Stimulated activated CD8-positive, alpha-beta memory T cell treated with anti-CD3 and anti-CD28 coated beads, Interleukin-15, amount 100 ng/mL, for 24 hours (primary cell): ENCODE measurements at places on chromosomes 2 and 18.

DNA sequence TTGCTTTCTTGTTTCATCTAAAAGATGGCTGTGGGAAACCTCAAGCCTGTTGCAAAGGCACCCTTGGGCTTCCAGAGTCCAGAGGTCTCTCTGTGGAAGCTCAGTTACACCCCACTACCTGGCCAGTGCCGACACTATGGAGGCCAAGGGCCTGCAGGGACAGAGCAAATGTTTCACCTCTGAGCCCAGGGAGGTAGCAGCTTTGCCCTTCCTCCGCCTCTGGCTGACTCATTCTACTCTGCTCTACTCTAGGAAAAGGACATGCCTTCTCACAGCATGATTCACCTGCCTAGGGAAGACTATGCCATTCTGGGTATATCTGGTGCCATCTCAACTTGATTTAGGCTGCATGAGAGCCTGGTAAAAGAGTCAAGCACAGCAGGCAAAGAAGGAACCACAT lies 12.2 kb downstream of the MYOM1 start:
- DNase-seq: no peak

- no peak for DNase-seq
Measured at GRCh38 chr2:58405341-58405740, 164.2 kb upstream of the FANCL start.

- DNase-seq: no peak
Measured at GRCh38 chr2:56260415-56260814, 76.6 kb downstream of the CCDC85A start.

GRCh38 chr2:229429589-229429988 lies 158.5 kb upstream of the PID1 start:
- no peak for DNase-seq

- no peak for DNase-seq
Measured at GRCh38 chr2:47016172-47016913, 100.7 kb upstream of the MCFD2 start.

DNA sequence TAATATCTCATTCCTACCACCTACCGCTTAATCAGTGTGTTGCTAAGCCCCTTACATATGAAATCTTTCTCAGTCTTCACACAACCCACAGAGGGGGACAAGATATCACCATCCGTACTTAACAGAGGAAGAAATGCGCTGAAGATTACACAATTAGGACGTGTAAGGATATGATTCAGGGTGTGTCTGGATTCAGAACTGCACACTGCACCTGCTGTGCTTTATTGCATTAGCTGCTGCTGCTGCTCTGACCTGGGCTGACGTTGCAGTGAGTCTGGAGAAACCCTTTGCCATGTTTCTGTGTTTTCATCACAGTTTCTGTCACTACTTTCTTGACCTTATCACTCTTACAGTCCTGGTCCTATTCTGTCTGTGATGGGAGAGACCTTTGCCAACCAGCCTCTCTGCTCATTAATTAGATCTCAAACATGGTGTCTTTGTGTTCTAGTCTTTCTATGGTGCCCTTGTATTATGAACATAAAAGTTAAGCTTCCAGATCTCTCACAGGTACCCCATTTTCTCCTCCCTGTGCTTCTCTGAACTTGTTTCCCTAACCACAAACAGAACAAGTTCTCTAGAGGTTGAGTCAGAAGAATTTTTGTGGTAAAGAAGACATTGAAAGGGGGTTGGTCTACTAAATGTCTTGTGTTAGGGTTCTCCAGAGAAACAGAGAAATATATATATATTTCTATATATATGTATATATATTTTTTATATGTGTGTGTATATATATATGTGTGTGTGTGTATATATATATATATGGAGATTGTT lies 92.9 kb upstream of the CYP1B1 start:
- no peak for DNase-seq

- DNase-seq: no peak
Measured at GRCh38 chr2:49248506-49248905, 94.2 kb upstream of the FSHR start.

DNA sequence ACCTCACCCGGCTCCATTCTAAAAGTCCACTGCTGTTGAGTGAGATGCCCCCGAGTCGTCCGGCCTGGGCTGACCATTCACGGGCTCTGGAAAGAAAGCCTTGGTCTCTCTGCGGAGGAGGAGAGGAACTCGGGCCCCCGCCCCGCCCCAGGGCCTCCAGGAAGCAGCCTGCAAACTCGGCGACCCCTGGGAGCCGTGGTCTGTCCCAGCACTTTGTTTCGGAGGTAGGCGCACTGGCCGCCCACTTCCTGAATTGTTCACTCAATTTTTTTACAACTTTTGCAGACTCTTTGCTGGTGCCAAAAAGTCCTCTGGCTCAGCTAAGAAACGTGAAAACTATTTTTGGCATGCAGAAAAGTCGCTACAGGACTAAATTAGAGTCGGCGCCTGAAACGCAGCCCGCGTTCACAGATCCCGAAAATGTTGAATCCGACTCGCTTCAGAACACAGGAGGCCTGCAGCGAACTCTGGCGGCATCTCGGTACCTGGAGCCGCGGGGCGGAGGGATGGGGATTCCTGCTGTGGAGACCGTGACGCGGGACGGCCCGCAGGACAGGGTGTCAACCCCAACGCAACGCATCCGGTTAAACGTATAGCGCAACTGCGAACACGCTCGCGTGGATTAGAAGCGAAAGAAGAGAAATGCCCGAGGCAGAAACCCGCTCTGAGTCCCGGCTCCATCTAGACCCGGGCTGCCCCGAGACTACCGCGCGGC lies 1.5 kb downstream of the PXDN start:
- DNase-seq: no peak

GRCh38 chr2:73238976-73239375 lies 4.9 kb downstream of the CCT7 start:
- DNase-seq: no peak

DNA sequence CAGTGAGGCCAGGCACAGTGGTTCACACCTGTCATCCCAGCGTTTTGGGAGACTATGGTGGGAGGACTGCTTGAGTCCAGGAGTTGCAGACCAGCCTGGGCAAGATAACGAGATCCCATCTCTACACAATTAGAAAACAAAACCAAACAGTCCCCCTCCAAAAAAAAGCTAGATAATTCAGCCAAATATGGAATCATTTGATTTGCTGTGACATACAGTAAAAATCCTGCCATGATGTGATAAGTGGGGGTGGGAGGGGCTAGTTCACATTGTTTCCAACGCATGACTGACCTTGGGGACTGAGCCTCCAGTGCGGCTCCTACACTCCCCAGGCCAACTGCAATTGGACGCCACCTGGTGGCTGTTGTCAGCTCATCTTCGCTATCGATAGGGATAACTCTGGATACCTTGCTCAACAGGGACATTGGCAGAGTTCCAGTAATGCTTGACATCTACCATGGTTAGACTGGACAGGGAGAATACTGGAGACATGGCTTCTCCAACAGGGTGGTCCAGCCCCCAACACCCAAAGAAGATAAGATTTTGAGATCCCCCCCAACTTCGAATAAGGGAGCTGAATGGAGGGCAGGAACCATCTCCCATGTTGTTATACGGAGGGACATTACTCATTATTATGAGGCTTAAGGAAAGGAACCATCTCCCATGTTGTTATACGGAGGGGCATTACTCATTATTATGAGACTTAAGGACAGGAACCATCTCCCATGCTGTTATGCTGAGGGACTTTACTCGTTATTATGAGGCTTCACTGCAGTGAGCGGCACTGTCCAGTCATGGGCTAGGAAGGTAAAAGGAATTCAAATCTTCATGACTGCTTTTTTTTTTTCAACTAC lies 135.9 kb downstream of the TGIF1 start:
- no peak for DNase-seq

GRCh38 chr2:21326152-21326551 lies 202.4 kb downstream of the TDRD15 start:
- no peak for DNase-seq

DNA sequence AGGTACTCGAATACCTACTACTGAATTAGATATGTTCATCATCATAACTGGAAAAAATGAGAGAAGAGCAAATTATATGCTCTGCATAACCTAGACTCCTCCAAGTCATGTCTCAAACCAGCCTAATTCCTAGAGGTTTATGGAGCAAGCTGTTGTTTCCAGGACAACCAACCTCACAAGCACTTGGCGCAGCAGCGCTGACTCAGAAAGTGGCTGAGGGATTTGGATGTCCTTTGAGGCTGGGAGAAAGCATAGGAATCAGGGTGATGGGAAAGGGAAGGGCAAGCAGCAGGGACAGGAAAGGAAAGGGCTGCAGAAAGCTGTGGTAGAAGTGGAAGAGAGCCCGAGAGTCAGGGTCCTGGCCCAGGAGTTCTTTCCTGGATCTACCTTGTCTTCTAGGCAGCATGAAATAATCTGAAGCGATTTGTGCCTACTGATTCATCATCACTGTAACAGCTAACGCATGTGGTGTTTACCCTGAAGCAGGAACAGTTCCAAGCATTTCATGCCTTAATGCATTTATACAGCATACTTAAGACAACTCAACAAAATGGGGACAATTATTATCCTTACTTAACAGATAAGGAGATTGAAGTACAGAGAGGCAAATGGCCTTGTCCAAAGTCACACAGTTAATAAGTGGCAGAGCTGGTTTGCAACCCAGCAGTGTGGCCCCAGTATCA lies 3.7 kb downstream of the PLEK start:
- no peak for DNase-seq

DNA sequence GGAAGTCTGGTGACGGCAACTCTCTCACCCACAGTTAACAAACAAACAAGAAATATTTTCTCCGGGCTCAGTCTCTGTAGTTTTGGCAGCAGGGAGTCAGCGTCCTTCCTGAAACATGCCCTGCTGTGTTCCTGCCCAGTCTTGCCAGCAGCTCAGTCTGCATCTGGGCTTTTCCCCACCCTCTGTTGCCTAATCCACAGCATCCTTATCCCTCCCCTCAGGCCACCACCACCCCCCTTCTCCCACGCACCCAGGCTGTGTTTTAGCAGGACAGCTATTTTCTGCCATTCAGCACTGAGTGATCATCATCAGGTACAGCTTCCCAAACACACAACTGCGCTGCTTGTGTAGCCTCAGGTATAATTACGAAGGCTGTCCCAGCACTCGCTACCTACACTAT lies 168.2 kb downstream of the DPP10 start:
- no peak for DNase-seq

DNA sequence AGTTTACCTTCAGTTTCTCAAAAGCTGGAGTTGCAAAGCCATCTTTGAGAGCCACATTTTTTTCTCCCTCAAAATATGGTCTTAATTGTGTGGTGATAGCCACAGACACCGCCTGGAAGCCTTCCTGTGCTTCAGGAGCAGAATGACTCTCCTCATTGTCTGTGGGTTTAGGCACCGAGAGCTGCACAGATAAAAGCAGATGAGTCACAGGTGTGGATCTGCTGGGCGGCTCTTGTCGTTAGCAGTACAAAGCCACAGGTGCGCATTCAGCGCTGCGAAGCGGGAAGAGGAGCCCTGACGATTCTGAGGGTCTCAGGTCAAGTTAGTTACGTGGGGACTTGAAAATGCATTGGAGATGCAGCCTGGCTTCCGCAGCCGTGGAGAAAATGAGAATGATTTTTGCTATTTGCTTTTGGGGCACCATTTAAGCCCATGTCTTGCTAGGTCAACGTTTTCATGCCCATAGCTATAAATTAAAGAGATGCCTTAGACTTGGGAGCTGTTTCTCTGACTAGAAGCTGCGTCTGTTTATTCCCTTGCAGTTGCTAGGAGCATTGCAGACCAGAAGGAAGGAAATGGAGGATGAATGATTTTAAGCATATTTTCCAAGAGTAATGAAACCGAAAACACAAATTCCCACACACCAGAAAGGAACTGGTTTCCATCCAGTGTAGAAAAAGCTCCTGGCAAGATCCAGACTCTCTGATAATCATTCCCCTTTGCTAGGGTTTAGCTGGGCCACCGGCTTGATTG lies 51.5 kb downstream of the KLHL29 start:
- DNase-seq: no peak

GRCh38 chr2:65503746-65504145 lies 71.3 kb upstream of the SPRED2 start:
- DNase-seq: no peak

- no peak for DNase-seq
Measured at GRCh38 chr2:221074238-221074637, 497.9 kb downstream of the EPHA4 start.

- no peak for DNase-seq
Measured at GRCh38 chr2:241857572-241858121, 1.0 kb downstream of the PDCD1 start.

- DNase-seq: no peak
Measured at GRCh38 chr2:4938206-4938605, 754.0 kb upstream of the SOX11 start.

DNA sequence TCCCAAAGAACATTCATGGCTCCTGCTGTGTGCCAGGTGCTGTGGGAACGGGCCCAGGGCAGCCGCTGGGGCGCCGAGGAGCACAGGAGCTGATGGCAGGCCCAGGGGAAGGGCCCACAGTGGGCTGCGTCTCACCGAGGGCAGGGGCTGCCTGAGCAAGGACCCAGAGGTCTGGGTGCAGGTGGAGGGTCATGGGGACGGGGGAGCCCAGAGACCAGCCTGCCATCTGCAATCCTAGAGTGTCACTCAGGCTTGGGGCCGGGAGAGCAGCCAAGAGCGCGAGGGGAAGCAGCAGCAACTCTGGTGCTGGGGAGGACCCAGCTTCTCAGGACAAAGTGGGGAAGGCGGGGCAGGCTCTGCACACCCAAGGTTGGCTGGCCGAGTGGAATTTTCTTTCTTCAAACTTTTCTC lies 207.4 kb downstream of the HDAC4 start:
- no peak for DNase-seq

DNA sequence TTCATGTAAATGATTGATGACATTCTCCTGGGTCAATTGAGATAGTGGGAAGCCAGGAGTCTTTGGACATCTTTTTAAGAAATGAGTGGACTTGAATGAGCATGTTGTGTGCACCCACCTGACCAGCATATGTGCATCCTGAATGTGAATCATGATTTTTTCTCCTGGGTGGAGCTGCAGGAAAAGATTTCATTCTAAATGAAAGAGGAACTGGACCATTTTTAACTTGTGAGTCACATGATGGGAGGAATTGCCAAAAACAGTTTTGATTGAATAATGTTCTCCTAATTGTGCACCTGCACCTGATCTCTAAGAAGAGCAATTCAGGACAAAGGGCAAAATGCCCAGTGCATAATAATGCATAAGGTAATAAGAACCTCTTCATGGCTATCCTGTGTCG lies 32.3 kb downstream of the COPS8 start:
- no peak for DNase-seq
